Breast epithelium (tissue), 4 donors: ENCODE measurements at places on chromosomes 12 and 14.
A peak's percentile ranks its signal among the peaks of the same experiment; 100 is the strongest.

- no peak overlapping the region for H3K27ac ChIP-seq
- no peak overlapping the region for H3K4me3 ChIP-seq
- no peaks in the 10 kb centered on the region for H3K36me3 ChIP-seq
- H3K27me3 ChIP-seq, result no peaks in the 10 kb centered on the region
- DNase-seq, result peak; percentile 26
Measured at GRCh38 chr14:70073924-70074566, 114.7 kb downstream of the SLC8A3 start.

- DNase-seq, result no peak
- H3K36me3 ChIP-seq, result no peaks in the 10 kb centered on the region
- H3K4me3 ChIP-seq, result no peak overlapping the region
- no peaks in the 10 kb centered on the region for H3K4me1 ChIP-seq
- H3K27me3 ChIP-seq, result no peaks in the 10 kb centered on the region
Measured at GRCh38 chr14:73325630-73326299, 88.5 kb downstream of the PAPLN start.

GRCh38 chr14:20641591-20641990, at the start of gene OR6S1:
OR6S1 (minus strand) TSS chr14:20641691; CDS start chr14:20641691, 0 bp downstream.
- no peak for DNase-seq
- H3K27ac ChIP-seq, result no peak within 1 kb of the TSS
- no peak within 1 kb of the TSS for H3K4me3 ChIP-seq
- H3K4me1 ChIP-seq, result no peaks in the 10 kb centered on the region

DNA sequence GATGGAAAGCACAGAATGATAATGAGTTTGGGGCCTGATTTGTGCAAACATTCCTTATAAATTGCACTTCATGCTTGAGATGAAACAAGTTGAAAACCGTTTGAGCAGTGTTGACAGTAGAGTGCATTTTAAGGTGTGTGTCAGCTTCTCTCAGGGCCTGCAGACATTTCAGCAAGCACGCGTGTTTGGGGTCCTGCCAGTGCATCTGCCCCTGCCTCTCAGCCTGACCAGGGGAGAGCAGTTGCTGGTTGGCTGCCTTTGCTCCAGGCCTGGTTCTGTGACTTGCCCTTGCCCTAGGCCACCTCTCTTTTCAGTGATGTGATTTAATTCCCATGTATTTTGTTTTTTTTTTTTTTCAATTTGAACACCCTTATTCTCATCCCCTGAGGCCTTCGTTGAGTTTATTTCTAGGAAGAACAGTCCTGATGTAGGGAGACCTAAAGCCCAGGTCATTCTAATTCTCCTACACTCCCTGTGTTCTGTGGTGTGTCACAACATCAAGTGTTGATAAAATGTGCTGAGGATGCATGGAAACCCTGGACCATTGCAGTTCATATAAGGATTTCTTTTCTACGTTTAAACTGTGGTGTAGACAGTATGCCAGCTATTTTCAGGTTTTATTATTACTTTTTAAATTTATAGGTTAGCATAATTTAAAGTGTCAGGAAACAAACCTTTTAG, 40.1 kb upstream of the AMN start:
- H3K4me3 ChIP-seq, result no peak overlapping the region
- no peaks in the 10 kb centered on the region for H3K27me3 ChIP-seq
- no peak for DNase-seq
- no peak overlapping the region for H3K27ac ChIP-seq
- no peaks in the 10 kb centered on the region for H3K4me1 ChIP-seq

- H3K36me3 ChIP-seq, result no peaks in the 10 kb centered on the region
- H3K27ac ChIP-seq, result peak within 1 kb of the TSS; percentile 96
- H3K4me3 ChIP-seq, result peak within 1 kb of the TSS; percentile 83
- H3K27me3 ChIP-seq, result no peaks in the 10 kb centered on the region
- peaks cover 30% of the 10 kb centered on the region for H3K4me1 ChIP-seq
Measured at GRCh38 chr14:99479906-99480869, at the start of gene SETD3. SETD3 (minus strand) TSS chr14:99480859; CDS start chr14:99465805, 15,054 bp downstream.

DNA sequence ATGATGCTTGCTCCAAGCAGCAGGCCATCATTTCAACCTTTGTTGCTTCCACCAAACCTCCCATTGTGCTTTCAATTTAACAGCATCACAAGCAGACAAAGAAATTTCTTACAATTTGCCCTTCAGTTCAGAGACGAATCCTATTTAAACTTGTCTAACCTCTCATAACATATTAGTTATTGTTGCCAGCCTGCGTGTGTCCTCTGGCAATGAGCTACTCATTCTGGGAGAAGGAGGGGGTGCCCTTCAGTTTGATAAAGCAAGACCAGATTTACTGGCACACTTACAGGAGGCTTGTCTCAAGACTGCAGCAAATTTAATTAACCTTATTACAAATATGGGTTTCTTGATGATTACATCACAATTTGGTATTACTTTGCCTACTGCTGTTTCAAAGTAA, 203.6 kb upstream of the SOX5 start:
- H3K4me1 ChIP-seq, result no peaks in the 10 kb centered on the region
- H3K4me3 ChIP-seq, result no peak overlapping the region
- no peak for DNase-seq
- H3K36me3 ChIP-seq, result no peaks in the 10 kb centered on the region
- H3K27me3 ChIP-seq, result no peaks in the 10 kb centered on the region
- no peak overlapping the region for H3K27ac ChIP-seq

GRCh38 chr14:72847721-72848120, 46.2 kb downstream of the DPF3 start:
- DNase-seq, result no peak
- H3K4me3 ChIP-seq, result no peak overlapping the region
- H3K4me1 ChIP-seq, result no peaks in the 10 kb centered on the region

- no peak overlapping the region for H3K4me3 ChIP-seq
- no peaks in the 10 kb centered on the region for H3K4me1 ChIP-seq
- H3K27me3 ChIP-seq, result peaks cover 30% of the 10 kb centered on the region
- H3K36me3 ChIP-seq, result no peaks in the 10 kb centered on the region
Measured at GRCh38 chr12:119338593-119339363, 4.2 kb downstream of the CCDC60 start.

DNA sequence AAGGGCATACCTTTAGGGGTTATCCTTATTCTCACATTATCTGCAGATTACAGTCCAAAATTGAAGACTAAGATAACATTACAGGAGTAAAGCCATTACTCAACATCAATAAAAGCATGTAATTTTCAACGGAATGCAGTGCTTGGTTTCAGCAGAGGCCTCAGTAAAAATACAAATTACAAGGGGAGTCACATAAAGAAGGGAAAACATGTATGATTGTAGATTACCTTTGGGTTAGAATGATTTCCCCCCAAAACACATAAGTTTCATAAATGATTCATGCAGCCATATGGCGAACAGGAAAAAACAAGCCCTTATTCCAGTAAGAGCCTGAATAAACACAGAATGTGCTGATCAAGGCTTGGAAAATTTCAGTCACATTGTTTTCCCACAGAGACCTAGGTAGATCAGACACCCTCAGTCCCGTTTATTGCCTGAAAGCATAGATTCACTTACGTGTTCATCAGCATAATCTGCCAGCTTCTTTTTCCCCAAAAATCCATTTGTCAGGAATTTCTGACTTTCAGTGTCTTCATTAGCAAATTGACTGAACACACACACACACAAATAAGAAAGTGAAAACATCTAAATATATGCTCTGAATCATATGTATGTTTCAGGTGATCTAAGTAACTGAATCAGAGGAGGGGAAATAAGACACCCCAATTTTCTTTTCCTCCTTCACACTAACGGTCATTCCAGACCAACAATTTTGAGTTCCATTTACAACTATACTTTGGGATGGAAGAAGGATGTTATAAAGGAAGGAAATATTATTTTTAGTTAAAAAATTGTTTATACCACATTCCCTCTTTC, 37.5 kb downstream of the SLC38A4 start:
- H3K4me1 ChIP-seq, result no peaks in the 10 kb centered on the region
- no peaks in the 10 kb centered on the region for H3K27me3 ChIP-seq
- H3K4me3 ChIP-seq, result no peak overlapping the region
- H3K27ac ChIP-seq, result no peak overlapping the region
- no peak for DNase-seq

- H3K4me1 ChIP-seq, result peaks cover 3% of the 10 kb centered on the region
- no peak overlapping the region for H3K4me3 ChIP-seq
- DNase-seq, result no peak
- no peaks in the 10 kb centered on the region for H3K27me3 ChIP-seq
- H3K27ac ChIP-seq, result no peak overlapping the region
Measured at GRCh38 chr14:99516156-99516870, 35.1 kb downstream of the CCNK start.

- H3K27me3 ChIP-seq, result no peaks in the 10 kb centered on the region
- no peak for DNase-seq
- H3K4me3 ChIP-seq, result no peak overlapping the region
- H3K27ac ChIP-seq, result no peak overlapping the region
Measured at GRCh38 chr12:98137278-98137677, 378.1 kb upstream of the TMPO start.

DNA sequence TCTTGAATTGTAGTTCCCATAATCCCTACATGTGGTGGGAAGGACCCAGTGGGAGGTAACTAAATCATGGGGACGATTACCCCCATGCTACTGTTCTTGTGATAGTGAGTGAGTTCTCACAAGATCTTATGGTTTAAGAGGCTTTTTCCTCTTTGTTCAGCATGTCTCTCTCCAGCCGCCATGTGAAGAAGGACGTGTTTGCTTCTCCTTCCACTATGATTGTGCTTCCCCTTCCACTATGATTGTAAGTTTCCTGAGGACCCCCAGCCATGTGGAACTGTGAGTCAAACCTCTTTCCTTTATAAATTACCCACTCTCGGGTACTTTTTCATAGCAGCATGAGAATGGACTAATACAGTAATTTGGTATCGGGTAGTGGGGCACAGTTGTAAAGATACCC, 97.3 kb downstream of the PPP1R12A start:
- no peaks in the 10 kb centered on the region for H3K36me3 ChIP-seq
- H3K4me1 ChIP-seq, result no peaks in the 10 kb centered on the region
- no peak overlapping the region for H3K27ac ChIP-seq
- no peak for DNase-seq

- no peak overlapping the region for H3K27ac ChIP-seq
- H3K4me3 ChIP-seq, result no peak overlapping the region
- no peaks in the 10 kb centered on the region for H3K36me3 ChIP-seq
- no peaks in the 10 kb centered on the region for H3K4me1 ChIP-seq
- no peaks in the 10 kb centered on the region for H3K27me3 ChIP-seq
Measured at GRCh38 chr14:60274448-60274847, 25.4 kb downstream of the PPM1A start.

DNA sequence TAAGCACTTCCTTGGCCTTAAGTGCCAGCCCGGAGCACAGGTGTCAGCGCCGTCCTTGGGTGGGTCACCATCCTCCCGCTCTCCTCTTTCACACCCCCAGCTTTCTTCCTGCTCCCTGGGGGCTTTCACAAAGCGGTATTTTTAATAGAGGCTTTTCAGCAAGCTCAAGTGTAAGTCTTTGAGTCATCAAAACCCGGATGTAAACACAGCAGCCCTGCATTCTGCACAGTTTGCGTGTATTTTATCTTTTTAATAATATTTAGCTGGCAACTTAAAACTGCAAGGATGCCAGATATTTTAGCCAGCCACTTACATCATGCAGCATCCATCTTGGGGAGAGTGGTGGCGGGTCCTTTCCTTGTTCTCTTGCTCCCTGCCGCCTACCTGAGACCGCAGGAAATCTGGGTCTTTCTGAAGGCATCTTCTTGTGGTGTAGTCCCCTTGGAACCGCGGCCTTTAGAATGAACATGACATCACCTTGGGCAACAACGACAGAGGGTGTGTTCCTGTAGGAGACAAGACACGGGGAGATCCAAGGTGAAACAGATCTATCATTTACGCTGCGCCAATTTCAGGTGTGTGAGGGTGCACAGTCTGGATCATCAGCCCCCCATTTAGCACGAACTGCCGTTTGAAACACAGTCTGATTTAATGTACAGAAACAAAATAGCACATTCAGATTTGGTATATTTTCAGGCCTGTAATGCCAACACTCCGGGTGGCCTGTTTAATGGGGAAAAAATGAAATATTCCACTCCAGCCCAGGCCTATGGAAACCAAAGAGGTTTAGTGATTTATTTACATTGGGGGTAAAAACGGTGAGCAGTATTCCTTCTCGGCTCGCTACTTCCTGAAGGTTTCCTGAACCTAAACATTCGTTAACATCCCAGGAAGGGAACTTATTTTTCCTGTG, 12.5 kb upstream of the IRF2BPL start:
- H3K27ac ChIP-seq, result peak overlapping the region; percentile 99
- peaks cover 75% of the 10 kb centered on the region for H3K4me1 ChIP-seq
- H3K4me3 ChIP-seq, result peak overlapping the region; percentile 28
- H3K27me3 ChIP-seq, result no peaks in the 10 kb centered on the region
- no peak for DNase-seq
- no peaks in the 10 kb centered on the region for H3K36me3 ChIP-seq

- H3K4me3 ChIP-seq, result no peak overlapping the region
- no peaks in the 10 kb centered on the region for H3K27me3 ChIP-seq
- H3K4me1 ChIP-seq, result no peaks in the 10 kb centered on the region
- no peak overlapping the region for H3K27ac ChIP-seq
- no peak for DNase-seq
- no peaks in the 10 kb centered on the region for H3K36me3 ChIP-seq
Measured at GRCh38 chr12:129902371-129903091, 1.3 kb downstream of the TMEM132D start.

- DNase-seq, result no peak
- H3K27me3 ChIP-seq, result no peaks in the 10 kb centered on the region
- H3K4me3 ChIP-seq, result no peak overlapping the region
- no peaks in the 10 kb centered on the region for H3K36me3 ChIP-seq
- H3K4me1 ChIP-seq, result no peaks in the 10 kb centered on the region
Measured at GRCh38 chr12:28110329-28110728, 79.9 kb upstream of the CCDC91 start.

GRCh38 chr12:71011261-71011660, 90.7 kb upstream of the PTPRR start:
- H3K27ac ChIP-seq, result no peak overlapping the region
- H3K36me3 ChIP-seq, result no peaks in the 10 kb centered on the region
- no peak for DNase-seq
- no peaks in the 10 kb centered on the region for H3K4me1 ChIP-seq

DNA sequence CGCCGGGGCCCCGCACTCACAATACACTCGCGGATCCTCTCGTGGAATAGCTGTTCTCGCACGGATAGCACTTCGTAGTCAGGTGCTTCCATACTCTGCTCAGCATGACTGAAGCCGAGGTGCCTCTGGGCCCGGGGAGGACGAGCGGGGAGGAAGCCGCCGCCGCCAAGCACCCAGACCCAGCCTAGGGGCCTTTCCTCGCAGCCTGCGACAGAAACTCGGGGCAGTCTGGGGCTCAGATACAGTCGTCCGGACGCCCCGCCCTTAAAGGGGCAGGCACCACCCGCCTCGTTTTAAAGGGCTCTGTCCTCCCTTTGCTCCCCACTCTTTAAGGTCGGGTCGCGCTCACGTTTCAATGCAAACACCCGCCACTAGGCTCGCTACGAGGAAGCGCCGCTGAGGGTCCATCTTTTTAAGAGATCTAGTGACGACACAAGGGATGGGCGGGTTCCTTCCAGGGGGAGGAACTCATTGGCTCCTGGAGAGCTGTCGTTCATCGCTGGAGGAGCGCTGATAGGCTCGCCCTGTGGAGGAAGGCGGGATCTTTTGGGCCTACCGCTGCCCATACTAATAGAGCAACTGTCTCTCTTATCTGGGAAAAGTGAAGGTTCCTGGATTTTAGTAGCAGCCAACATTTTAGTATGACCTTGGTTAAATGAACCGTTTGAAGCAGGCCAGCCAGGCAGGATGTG, at the start of gene LMBR1L:
TSS of gene LMBR1L (minus strand) at position 384 of the 692 bp plus-strand sequence. CDS start at position 92, 292 bp downstream.
- H3K27me3 ChIP-seq, result no peaks in the 10 kb centered on the region
- DNase-seq, result peak; percentile 98
- no peaks in the 10 kb centered on the region for H3K36me3 ChIP-seq
- H3K27ac ChIP-seq, result peak within 1 kb of the TSS; percentile 94
